Suppressor macrophage treated with lipopolysaccharide for 4 hours (primary cell): ENCODE measurements at places on chromosomes 4 and X.
A peak's percentile ranks its signal among the peaks of the same experiment; 100 is the strongest.

DNA sequence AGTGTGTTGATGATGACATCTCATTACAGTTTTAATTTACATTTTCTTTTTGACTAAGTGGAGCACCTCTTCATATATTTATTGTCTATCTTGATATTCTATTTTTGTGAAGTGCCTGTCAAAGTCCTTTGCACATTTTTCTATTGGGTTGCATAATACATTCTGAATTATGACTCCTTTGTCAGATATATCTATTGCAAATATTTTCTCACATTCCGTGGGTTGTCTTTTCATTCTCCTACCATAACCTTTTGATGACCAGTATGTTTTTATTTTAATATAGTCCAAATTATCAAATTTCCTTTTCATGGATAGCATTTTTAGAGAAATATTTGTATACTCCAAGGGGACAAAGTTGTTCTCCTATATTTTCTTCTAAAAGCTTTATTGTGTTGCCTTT is 126.4 kb downstream of the PJA1 start:
- no peak for DNase-seq

- no peak for DNase-seq
Observed at GRCh38 chr4:123497340-123497739, 100.7 kb downstream of the SPRY1 start.

- no peak for DNase-seq
Observed at GRCh38 chrX:99722094-99722493, 688.0 kb downstream of the PCDH19 start.

DNA sequence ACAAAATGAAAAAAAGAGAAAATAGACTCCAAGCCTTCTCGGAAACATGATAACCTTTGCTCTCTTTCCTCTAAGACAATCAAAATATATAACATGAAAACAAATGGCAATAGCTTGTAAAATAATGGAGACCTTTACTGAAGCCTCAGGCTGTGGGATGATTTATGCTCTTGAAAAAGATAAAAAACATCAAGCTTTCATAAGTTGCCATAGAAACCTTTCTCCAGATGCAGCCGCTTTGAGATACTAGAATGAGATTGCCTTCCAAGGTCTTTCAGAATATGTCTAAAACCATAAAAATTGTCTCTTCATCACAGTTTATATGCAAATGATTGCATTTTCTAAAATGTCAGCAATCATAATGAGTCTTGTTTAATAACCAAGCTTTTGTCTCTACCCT is 31.6 kb downstream of the MAOB start:
- no peak for DNase-seq

DNA sequence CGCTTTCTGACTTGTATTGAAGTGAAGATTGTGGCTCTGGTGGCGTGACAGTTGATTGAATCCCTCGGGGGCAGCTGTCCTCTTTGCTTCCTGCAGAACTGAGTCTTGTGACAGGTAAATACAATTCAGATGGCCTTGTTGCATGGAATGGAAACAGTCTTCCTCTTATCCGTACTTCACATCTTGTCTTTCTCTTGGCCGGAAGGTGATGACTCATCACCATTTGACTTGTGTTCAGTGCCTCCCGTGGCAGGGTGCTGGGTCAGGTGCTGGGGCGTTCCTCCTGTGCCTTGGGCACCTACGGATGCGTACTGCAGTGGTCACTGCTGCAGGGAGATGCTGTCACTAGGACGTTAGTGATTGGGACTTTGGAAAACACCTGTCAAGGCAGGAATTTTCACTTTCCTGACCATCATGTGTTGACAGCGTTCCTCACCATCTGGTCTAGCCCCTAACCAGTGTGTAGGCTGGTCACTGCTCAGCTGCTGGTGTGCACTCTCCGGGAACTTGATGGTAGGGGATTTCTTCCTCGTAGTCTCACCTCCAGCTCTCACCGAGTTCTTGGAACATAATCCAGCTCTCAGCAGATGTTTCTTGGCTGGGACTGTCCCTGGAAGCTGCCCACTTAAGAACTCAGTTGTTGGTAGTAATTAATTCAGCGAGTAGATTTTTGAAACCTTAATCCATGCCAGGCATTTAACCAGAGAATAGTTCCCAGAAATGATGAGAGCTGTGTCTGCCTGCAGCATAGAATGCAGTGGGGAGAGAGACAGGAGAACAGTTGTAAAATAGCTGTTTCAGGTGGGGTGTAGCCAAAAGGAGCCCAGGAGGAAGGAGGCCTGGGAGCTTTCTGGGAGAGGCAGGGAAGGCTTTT is 7.2 kb downstream of the TBC1D14 start:
- DNase-seq = peak; percentile 52

GRCh38 chr4:163063891-163064290 is 102.8 kb downstream of the NAF1 start:
- no peak for DNase-seq

GRCh38 chrX:68935362-68935761 is 106.5 kb downstream of the EFNB1 start:
- no peak for DNase-seq

DNA sequence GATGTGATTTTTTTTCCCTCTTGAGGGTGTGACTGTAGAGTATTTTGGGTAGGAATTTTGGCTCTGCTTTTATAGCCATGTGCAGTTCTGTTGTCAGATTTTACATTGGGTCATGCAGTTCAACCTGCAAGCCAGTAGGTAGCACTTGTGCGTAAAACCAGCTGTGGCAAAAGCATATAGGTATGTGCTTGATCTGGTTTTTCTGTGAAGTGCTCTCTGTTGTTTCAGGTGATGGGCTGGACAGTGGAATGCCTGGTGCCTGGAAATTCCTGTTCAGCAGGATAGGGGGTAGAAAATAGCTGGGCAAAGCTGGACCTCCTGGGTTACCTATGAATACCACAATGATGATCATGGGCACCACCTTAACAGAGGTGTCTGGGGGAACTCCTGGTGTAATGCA is 584.2 kb upstream of the PCDH10 start:
- no peak for DNase-seq

DNA sequence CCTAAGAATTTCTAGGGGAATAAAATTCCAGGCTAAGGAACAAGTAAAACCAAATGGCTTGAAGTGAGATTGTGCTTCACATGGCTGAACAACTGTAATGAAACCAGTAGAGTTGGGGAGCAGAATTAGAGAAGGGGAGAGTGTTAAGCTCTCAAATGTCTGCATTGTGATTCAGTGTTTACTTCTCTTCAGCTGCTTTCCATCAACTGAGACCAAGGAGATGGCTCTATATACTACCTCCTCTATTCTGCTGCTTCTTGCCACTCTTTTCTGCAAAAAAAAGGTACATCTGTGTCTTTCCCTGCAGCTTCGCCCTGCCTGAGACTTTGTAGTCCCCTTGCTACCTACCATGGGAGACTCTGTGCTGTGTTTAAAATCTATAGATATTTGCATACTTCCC is 73.5 kb downstream of the WDFY3 start:
- no peak for DNase-seq

DNA sequence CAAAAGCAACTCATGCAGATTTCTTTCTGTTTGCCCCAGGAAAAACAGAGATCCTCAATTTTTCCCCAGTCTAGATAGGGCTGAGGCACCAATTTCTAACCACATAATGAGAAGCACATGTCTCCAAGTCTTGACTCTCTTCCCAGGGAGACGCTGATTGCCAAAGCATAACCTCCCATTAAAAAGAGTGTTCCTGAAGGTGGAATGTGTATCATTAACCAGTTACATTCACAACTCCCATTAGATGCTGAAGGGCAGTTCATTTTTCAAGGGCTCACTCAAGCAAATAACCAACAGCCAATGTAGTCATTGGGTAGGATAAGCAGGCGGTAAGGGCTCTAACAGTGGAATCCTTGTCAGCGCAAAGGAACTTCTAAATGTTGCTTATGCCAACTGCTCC is 27.5 kb downstream of the TMEM47 start:
- DNase-seq = no peak

DNA sequence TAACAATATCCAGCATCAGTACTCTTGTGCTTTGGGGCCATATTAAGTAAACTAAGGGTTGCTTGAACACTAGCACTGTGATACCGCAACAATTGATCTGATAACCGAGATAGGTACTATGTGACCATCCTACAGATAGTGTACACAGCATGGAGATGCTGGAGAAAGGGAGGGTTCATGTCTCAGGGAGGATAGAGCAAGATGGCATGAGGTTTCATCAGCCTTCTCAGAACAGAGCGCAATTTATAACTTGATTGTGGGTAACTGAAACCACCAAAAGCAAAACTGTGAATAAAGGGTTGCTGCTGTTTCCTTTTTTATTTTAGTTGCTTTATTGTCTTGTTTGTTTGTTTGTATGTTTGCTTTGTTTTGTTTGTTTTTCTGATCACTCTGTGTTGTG is 1449.7 kb downstream of the PCDH7 start:
- no peak for DNase-seq

DNA sequence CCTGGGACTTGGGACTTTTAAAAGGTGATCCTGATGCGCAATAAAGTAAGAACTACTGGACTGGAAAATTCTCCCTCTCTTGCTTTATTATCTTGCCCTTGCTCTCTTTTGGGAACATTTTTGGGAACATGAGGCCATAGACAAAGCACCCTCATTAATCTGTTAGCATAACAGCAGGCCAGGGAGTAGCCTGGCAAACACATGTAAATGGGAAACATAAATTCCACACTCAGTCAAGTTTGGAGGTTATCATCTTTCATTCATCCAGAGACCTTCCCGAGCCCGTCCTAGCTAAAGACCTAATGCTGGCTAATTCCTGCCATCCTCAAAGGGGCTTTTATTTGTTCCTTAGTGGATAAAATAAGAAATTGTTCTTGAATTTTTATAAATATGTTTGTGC is 162.8 kb upstream of the ARX start:
- no peak for DNase-seq

DNA sequence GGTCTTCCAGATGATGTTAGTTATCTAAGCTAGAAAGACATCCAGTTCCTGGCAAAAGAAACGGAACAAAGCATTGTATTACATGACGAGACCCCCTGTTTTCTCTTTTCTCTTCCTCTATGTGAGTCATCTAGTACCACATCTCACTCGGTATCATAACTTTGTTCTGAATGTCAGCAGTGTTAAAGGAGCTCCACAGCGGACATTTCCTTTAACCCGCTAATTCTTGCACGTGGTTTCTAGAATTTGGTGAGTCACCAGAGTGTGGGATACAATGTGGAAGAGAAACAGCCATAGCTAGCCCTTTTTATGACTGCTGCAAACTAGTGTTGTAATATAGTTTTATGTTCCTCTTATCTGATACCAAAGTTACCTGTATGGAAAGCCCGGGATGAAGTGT is 243.7 kb downstream of the TENM3 start:
- peak; percentile 5 for DNase-seq

- no peak for DNase-seq
Observed at GRCh38 chrX:150446995-150447394, 83.9 kb downstream of the MAMLD1 start.

DNA sequence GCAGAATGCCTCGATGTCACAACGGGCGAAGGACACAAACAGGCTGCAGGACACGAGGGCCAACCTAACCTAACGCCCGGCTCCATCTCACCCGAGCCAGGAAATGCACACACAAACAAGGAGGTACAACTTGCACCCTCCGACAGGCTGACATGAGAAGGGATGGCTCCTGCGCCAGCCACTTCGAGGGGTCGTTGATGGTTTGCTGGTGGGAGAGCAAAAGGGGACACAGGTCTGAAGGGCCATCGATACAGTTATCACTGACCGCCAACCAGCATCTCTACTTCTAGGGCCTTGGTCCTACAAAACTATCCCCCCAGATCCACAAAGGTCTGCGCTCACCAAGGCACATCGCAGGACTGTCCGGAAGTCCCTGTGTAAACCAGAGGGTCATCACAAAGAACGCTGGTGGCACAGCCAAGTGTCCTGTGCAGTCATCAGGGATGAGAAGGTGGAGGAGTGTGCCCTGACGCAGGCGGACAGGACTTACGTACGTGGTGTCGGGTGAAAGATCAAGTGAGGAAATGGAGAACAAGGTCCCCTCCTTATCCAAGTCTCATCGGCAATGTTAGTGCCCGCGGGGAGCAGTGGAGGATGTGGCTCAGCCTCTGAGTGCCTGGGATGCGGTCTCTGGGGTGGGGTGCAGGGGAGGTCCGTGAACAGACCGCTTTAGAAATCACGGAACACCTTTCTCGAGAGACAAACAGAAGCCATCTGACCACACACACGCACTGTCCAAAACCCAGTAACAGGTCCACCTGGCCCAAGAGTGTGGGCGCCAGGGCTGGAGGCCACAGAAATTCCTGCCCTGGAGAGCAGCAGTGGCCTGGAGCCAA is 7.0 kb downstream of the MXD4 start:
- no peak for DNase-seq

- no peak for DNase-seq
Observed at GRCh38 chr4:10958226-10958856, 273.8 kb upstream of the CLNK start.

GRCh38 chr4:142817442-142817841 is 28.7 kb downstream of the INPP4B start:
- peak; percentile 85 for DNase-seq

DNA sequence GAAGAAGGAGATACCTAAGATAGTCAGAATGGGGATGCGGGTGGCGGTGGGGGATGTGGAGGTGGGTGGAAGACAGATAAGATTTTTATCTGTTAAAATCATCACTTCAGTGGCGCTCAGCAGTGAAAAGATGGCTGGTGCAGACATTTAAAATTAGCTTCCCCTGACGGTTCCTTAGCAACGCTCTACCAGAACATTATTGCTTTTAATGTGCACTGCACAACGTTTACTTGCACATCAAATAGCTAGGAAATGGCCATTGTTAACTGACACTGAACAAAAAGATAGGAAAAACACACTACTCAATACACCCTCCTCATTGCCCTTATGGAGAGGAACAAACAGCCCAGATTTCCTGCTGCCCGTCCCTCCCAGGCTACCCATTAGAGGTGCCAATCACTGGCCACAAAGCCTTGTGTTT is 61.0 kb upstream of the FTHL17 start:
- DNase-seq = no peak

- DNase-seq = peak; percentile 10
Observed at GRCh38 chrX:74422576-74423288, 1.4 kb downstream of the SLC16A2 start.

DNA sequence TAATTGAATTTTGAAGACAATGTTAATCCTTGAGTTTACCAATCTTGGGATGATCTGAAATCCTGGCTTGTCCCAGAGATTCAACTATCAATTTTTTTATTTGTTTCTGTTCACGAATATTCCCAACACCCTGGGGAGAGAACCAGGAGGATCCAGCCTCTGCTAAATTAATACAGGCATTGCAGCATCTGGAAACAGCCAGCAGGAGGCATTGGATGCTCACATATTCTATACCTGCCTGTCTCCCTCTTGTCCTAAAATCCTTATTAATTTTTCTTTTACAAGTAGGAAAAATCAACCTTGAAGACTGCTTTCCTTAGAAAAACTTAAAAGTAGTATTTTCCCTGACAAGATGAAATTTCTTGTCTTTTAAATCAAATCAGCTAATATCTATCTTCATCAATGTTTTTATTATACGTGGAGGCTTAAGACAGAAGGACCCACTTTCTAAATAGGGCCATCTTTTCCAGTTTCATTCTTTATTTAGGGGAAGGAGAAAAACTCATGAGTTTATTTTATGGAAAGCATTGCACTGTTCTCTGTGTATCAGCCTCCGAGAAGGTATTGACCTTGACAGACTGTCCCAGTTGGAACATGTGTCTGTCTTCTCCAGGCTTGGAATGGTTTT is 102.4 kb downstream of the CLNK start:
- peak; percentile 61 for DNase-seq

GRCh38 chrX:45697591-45697990 is 496.9 kb upstream of the DIPK2B start:
- DNase-seq = peak; percentile 64
